Progenitor cell of endocrine pancreas (in vitro differentiated cells): ENCODE measurements at places on chromosomes 1 and 21. TPM values are rescaled to one million over a fixed set of nuclear protein-coding genes. Genes with fewer than 3 reads are reported as not detected.

LAPTM5 gene
- 0.20 TPM in 1 of 2 replicates, not detected in the other for total RNA-seq

ATP5IF1 gene
- 130 and 152 TPM in 2 replicates for total RNA-seq

- DNase-seq: no peak
- peaks cover 10% of the 10 kb centered on the region for H3K4me1 ChIP-seq
- peaks cover 4% of the 10 kb centered on the region for H3K27me3 ChIP-seq
- peak overlapping the region; percentile 63 for H3K27ac ChIP-seq
- no peaks in the 10 kb centered on the region for H3K36me3 ChIP-seq
Measured at GRCh38 chr1:245765230-245766000, 610.6 kb downstream of the KIF26B start.

DNA sequence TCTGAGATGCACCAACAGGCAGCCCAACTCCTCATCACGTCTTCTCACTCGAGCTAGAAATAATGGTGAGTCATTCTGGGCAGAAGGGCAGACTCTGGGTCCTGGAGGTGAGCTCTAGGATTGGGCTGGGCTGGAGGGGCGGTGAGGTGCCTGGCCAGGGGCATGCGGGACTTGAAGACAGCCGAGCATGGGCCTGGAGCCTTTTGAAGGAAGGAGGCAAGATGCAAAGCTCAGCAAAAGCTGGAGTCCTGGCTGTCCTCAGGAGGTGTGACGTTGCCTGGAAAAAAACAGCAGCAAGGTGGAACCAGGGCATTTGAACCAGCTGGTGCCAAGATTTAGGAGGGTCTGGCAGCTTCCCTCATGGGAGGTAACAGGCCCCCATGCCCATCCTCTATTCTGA, 712 bp downstream of the KCNA2 start:
- H3K36me3 ChIP-seq: no peaks in the 10 kb centered on the region
- H3K27me3 ChIP-seq: peaks cover 81% of the 10 kb centered on the region
- H3K4me1 ChIP-seq: peaks cover 5% of the 10 kb centered on the region
- H3K27ac ChIP-seq: no peak overlapping the region
- no peak for DNase-seq

PLCH2 gene
- total RNA-seq: 0.13 TPM in 1 of 2 replicates, not detected in the other

- DNase-seq: no peak
- H3K36me3 ChIP-seq: peaks cover 14% of the 10 kb centered on the region
- H3K27ac ChIP-seq: no peak overlapping the region
- no peaks in the 10 kb centered on the region for H3K4me1 ChIP-seq
Measured at GRCh38 chr1:204464187-204464631, 30.4 kb downstream of the PIK3C2B start.

GRCh38 chr1:34844252-34844634, 15.3 kb downstream of the SMIM12 start:
- H3K27ac ChIP-seq: peak overlapping the region; percentile 92
- peaks cover 82% of the 10 kb centered on the region for H3K4me1 ChIP-seq
- DNase-seq: no peak

- no peaks in the 10 kb centered on the region for H3K27me3 ChIP-seq
- peaks cover 5% of the 10 kb centered on the region for H3K4me1 ChIP-seq
- H3K36me3 ChIP-seq: no peaks in the 10 kb centered on the region
- no peak for DNase-seq
- no peak overlapping the region for H3K27ac ChIP-seq
Measured at GRCh38 chr1:97088391-97088790, 366.8 kb downstream of the PTBP2 start.

GRCh38 chr1:11920239-11920903, 5.9 kb downstream of the KIAA2013 start:
- H3K36me3 ChIP-seq: peaks cover 8% of the 10 kb centered on the region
- no peak overlapping the region for H3K4me3 ChIP-seq
- no peak for DNase-seq
- H3K4me1 ChIP-seq: peaks cover 13% of the 10 kb centered on the region

GRCh38 chr1:209229494-209230061, 353.9 kb upstream of the CAMK1G start:
- H3K27ac ChIP-seq: peak overlapping the region; percentile 5
- H3K4me3 ChIP-seq: no peak overlapping the region
- no peak for DNase-seq
- peaks cover 4% of the 10 kb centered on the region for H3K36me3 ChIP-seq
- H3K4me1 ChIP-seq: no peaks in the 10 kb centered on the region

GRCh38 chr21:33384841-33385331, 18.3 kb upstream of the IFNGR2 start:
- H3K27ac ChIP-seq: no peak overlapping the region
- no peaks in the 10 kb centered on the region for H3K36me3 ChIP-seq
- H3K4me1 ChIP-seq: no peaks in the 10 kb centered on the region
- no peak for DNase-seq

DNA sequence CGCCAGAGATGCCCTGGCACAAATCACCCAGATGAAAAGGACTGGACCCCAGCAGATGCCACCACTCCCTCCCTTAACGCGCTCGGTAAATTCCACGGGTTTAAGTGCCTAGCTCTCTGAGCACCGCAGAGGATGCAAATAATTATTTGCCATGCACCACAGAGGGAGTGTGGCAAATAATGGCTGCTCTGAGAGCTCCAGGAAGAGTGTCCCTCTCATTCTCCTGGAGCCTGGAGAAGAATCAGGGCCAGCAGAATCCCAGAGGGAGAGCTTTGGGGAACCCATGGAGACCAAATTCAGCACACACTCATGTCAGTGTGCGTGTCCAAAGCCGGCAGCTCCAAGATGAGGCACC, 667 bp downstream of the HHIPL2 start:
- no peak for DNase-seq
- no peak overlapping the region for H3K27ac ChIP-seq
- no peak overlapping the region for H3K4me3 ChIP-seq
- H3K4me1 ChIP-seq: no peaks in the 10 kb centered on the region

GIPC2 gene
- 3.0 and 4.2 TPM in 2 replicates for total RNA-seq

LRRC38 gene
- not detected in 2 replicates for total RNA-seq

NOS1AP gene
- total RNA-seq: 5.6 and 6.0 TPM in 2 replicates

PTPRC gene
- total RNA-seq: not detected in 2 replicates

KLF18 gene
- not detected in 2 replicates for total RNA-seq

E2F2 gene
- total RNA-seq: 7.8 and 9.7 TPM in 2 replicates

MCOLN2 gene
- total RNA-seq: 0.16 and 0.29 TPM in 2 replicates

KRTAP12-1 gene
- total RNA-seq: not detected in 2 replicates

- H3K27ac ChIP-seq: no peak overlapping the region
- no peaks in the 10 kb centered on the region for H3K4me1 ChIP-seq
- DNase-seq: no peak
- H3K27me3 ChIP-seq: peaks cover 47% of the 10 kb centered on the region
- H3K36me3 ChIP-seq: no peaks in the 10 kb centered on the region
- H3K4me3 ChIP-seq: no peak overlapping the region
Measured at GRCh38 chr1:37400466-37401225, 73.7 kb upstream of the ZC3H12A start.

DNA sequence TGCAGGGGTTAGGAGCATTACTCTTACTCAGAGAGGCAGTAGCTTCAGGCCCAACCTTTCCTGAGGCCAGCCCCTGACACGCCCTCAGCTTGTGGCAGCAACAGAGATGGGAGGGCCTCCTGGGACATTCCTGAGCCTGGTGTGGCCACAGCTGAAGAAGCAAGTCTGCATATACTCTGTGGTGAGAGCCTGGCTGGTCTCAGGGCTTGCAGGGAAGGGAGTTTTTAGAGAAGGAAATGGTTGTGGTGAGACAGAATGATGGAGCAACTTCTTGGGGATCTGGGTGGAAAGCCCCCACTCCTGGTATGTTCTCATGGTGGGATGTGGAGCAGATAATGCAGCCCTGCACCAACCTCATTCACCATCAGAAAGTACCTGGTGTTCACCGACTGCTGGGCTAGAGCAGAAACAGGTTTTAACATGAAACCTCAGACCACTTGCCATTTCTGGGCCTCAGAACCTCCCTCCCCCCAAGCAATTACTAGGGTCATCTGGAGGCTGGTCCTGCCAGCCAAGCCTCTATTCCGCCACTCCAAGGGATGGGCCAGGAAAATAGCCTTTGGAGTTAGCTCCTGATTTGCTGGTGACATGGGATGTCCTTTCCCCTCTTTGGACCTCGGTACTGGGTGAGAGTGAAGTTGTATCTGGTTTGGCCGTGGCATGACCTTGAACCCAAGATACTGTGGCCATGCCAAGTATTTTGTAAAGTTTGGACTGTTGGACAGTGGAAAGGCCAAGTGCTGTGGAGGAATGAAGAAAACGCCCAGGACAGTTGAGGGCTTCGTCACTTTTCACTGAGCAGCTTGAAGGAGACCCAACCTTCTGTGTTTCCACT, 28.1 kb upstream of the RNF19B start:
- peaks cover 10% of the 10 kb centered on the region for H3K4me1 ChIP-seq
- no peaks in the 10 kb centered on the region for H3K36me3 ChIP-seq
- peak overlapping the region; percentile 92 for H3K27ac ChIP-seq
- peak; percentile 40 for DNase-seq

NOTCH2 gene
- 107 and 112 TPM in 2 replicates for total RNA-seq

- H3K27ac ChIP-seq: no peak overlapping the region
- peaks cover 23% of the 10 kb centered on the region for H3K27me3 ChIP-seq
- no peak overlapping the region for H3K4me3 ChIP-seq
- no peak for DNase-seq
- H3K4me1 ChIP-seq: peaks cover 1% of the 10 kb centered on the region
Measured at GRCh38 chr1:25744140-25744581, 55.8 kb upstream of the SELENON start.

- H3K27me3 ChIP-seq: peaks cover 5% of the 10 kb centered on the region
- H3K4me1 ChIP-seq: no peaks in the 10 kb centered on the region
- H3K27ac ChIP-seq: no peak overlapping the region
- no peaks in the 10 kb centered on the region for H3K36me3 ChIP-seq
- H3K4me3 ChIP-seq: no peak overlapping the region
Measured at GRCh38 chr21:39137248-39138178, 45.7 kb downstream of the PSMG1 start.

PRAMEF12 gene
- not detected in 2 replicates for total RNA-seq

- H3K27me3 ChIP-seq: peaks cover 7% of the 10 kb centered on the region
- peak overlapping the region; percentile 90 for H3K27ac ChIP-seq
- peak overlapping the region; percentile 97 for H3K4me3 ChIP-seq
- peaks cover 38% of the 10 kb centered on the region for H3K4me1 ChIP-seq
- no peak for DNase-seq
Measured at GRCh38 chr1:51729824-51730301, 113.0 kb downstream of the OSBPL9 start.

DNA sequence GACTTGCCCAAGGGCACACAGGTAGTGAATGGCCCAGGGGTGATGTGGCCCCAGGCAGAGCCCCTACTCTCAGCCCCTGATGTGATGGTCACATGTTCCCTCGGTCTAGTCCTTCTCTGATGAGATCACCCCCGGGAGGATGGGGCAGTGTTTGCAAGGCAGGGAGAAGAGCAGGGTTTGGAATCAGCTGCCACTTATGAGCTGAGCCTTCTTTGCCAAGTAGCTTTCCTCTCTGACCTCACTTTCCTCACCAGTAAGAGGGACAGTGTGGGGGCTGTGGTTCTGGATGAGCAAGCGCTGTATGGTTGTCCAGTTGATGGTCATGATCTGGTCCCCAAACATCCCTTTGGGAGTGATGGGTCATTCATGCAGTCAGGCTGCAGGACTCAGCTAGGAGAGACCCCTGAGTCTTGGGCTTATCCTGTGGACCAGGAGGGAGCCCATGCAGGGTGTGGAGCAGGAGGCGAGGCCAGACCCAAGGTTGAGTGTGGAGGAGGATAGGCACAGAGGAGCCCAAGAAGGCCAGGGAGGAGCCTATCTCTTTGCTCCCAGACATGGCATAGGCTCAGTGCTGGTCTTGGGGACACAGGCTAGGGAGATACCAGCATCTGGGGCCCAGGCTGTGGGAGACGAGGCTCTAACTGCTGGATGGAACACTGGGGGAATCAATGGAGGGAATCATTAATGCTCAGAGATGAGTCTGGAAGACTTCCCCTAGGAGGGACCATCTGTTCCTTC, 15.9 kb upstream of the PEAR1 start:
- peaks cover 78% of the 10 kb centered on the region for H3K27me3 ChIP-seq
- H3K36me3 ChIP-seq: no peaks in the 10 kb centered on the region
- H3K27ac ChIP-seq: no peak overlapping the region
- DNase-seq: no peak
- no peaks in the 10 kb centered on the region for H3K4me1 ChIP-seq

- H3K27ac ChIP-seq: no peak overlapping the region
- no peak overlapping the region for H3K4me3 ChIP-seq
- H3K36me3 ChIP-seq: peaks cover 3% of the 10 kb centered on the region
- peaks cover 10% of the 10 kb centered on the region for H3K4me1 ChIP-seq
- DNase-seq: no peak
- H3K27me3 ChIP-seq: no peaks in the 10 kb centered on the region
Measured at GRCh38 chr1:116510361-116510760, 60.5 kb downstream of the CD58 start.

GRCh38 chr1:234962340-234962989, 166.2 kb downstream of the TOMM20 start:
- peak overlapping the region; percentile 92 for H3K27ac ChIP-seq
- no peaks in the 10 kb centered on the region for H3K36me3 ChIP-seq
- H3K27me3 ChIP-seq: no peaks in the 10 kb centered on the region
- DNase-seq: no peak
- peaks cover 68% of the 10 kb centered on the region for H3K4me1 ChIP-seq

PDIK1L gene
- total RNA-seq: 15.2 and 17.2 TPM in 2 replicates

DNA sequence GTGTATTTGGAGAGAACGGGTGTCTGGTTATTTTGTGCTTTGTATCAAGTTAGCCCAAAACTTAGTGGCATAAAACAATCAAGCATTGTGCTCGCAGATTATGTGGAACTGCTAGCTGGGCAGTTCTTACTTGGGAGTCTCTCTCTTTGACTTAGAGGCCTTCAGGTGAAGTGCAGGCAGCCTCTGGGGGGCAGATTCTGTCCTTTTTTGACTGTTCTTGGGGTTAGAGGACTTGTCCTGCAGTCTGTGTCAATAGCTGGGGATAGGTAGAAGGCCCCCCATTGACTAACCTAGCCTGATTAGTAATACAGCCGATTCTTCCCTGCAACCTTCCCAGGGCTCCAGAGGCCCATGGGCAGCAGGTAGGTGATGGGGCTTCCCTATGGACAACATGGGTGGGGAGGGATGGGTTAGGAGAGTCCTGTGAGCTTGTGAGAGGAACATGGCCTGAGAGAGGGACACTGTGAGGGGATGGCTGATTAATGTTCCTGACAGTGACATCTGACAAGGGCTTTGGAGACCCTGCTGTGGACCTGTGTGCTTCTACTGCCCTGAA, 37.2 kb upstream of the ACOT11 start:
- peaks cover 9% of the 10 kb centered on the region for H3K27me3 ChIP-seq
- no peak overlapping the region for H3K4me3 ChIP-seq
- peaks cover 4% of the 10 kb centered on the region for H3K4me1 ChIP-seq
- H3K36me3 ChIP-seq: no peaks in the 10 kb centered on the region
- H3K27ac ChIP-seq: peak overlapping the region; percentile 20

SH2D5 gene
- 0.53 and 1.2 TPM in 2 replicates for total RNA-seq

DNA sequence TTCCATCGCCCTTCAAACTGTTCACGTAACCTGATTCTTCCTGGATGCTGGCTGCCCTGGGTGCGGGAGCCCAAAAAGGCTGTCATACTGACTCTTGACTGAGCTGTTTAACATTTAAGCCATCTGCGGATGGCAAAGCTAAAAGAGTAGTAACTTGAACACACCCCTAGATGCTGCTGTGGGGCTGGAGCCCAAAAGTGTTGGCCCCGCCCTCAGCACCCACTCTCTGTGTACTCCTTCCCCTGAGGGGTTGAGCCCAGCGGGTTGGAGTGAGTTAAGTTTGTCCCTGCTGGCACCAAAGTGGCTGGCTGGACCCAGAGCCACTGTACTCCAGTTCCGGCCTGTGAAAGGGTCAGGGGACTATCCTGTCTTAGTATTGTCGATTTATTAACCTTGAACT, 640.6 kb downstream of the PTPRU start:
- peaks cover 16% of the 10 kb centered on the region for H3K27me3 ChIP-seq
- no peak overlapping the region for H3K4me3 ChIP-seq
- H3K36me3 ChIP-seq: no peaks in the 10 kb centered on the region
- H3K4me1 ChIP-seq: peaks cover 2% of the 10 kb centered on the region
